Astrocyte of the spinal cord (primary cell): ENCODE measurements at places on chromosomes 2 and 18.

- DNase-seq: peak; percentile 44
Measured at GRCh38 chr18:34880882-34881834, 160.1 kb upstream of the MAPRE2 start.

GRCh38 chr2:232490221-232491138 is 2.8 kb upstream of the ECEL1 start:
- DNase-seq: no peak

- no peak for DNase-seq
Measured at GRCh38 chr2:102000813-102001766, 9.3 kb downstream of the IL1R2 start.

DNA sequence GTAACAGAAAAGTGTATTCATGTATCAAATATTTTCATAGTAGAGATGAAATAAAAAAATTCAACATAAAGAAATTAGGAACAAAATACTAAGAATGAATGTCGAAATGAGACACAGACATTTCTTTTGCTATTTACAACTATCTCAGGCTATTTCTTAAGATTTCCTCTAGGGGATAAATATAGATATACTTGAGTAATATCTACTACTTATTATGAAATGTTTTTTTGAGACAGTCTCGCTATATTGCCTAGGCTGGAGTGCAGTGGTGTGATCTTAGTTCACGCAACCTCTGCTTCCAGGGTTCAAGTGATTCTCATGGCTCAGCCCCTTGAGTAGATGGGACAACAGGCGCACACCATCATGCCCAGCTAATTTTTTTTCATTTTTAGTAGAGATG is 326.1 kb downstream of the RNF144A start:
- no peak for DNase-seq

DNA sequence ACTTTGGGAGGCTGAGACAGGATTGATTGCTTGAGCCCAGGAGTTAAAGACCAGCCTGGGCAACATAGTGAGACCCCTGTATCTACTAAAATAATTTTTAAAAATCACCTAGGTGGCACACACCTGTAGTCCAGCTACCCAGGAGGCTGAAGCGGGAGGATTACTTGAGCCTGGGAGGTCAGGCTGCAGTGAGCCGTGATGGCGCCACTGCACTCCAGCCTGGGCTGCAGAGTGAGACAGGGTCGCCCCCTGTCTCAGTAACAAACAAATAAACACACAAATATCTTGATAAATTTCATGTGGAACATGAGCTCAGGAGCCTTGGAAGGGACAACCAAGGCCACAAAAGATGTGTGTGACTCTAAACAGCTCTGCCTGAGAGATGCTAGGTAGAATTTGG is 11.7 kb upstream of the ANKRD53 start:
- no peak for DNase-seq

GRCh38 chr2:198311020-198311419 is 506.6 kb downstream of the PLCL1 start:
- no peak for DNase-seq

DNA sequence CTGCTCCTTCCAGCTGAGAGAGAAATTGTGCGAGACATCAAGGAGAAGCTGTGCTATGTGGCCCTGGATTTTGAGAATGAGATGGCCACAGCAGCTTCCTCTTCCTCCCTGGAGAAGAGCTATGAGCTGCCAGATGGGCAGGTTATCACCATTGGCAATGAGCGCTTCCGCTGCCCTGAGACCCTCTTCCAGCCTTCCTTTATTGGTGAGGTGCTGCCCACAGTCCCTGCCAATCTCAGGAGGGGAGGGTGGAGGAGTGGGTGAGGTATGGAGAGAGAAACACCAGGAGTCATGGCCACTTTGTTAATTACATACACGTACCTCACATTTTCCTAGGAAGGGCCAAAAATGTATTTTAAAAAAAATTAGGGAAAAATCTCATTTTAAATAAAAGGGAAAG is 12.0 kb upstream of the DGUOK start:
- no peak for DNase-seq
